Activated naive CD4-positive, alpha-beta T cell treated with anti-CD3 and anti-CD28 coated beads for 36 hours (primary cell): ENCODE measurements at places on chromosomes 11 and 22. TPM values are rescaled to one million over a fixed set of nuclear protein-coding genes. Genes with fewer than 3 reads are reported as not detected.

DNA sequence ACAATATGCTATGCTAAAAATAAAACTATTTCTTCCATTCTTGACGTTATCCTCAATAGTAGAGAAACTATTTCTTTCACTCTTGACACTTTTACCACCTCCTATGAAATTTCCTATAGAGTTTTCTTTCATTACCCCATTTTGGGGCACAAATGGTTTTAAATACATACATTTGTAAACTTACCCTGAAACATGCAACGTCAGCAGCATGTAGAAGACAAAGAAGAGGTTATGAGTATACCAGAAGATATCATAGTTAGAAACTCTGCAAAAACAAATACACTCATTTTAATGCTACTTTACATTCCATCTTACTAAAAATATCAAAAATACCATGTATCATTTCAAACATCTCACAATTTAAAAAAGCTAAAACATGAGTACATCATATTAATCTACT is 69.5 kb downstream of the NOX4 start:
- H3K4me1 ChIP-seq: no peaks in the 10 kb centered on the region
- no peak for DNase-seq
- H3K4me3 ChIP-seq: no peak overlapping the region
- no peak overlapping the region for H3K27ac ChIP-seq
- H3K27me3 ChIP-seq: no peaks in the 10 kb centered on the region

- H3K27ac ChIP-seq: peak overlapping the region; percentile 82
- H3K27me3 ChIP-seq: no peaks in the 10 kb centered on the region
- H3K4me3 ChIP-seq: peak overlapping the region; percentile 56
- H3K4me1 ChIP-seq: peaks cover 94% of the 10 kb centered on the region
Measured at GRCh38 chr11:61065955-61066638, 36.2 kb upstream of the CD5 start.

SPI1 gene
- total RNA-seq: not detected

DNA sequence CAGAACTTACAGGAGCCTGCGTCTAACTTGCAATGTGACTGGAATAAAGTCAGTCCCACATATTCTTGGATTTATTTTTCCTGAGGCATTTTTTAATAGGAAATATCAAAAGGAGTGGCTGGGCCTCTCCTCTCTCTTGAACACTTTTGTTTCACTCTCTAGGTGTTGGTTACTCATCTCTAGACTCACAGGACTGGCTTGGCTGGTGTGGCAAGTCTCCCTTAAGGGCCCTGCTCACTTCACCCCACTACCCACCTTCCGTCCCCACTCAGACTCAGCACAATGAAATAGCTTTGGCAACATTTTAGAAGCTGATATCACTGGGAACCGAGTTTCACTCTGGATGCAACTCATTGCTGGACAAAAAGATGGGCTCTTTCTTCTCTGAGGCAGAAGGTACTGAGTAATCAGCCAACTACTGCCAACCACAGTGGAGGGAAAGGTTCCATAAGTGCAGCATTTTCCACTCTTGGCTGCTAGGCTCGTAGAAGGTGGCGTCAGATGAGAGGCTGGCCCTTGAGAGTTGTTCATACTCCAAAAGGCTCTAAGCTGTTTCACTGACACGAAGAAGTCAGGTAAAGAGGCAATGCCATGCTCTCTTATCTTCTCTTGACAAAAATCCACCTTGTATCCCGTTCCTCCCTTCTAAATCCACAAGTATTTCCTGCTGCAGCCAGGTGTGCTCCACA is 390.6 kb downstream of the SOX6 start:
- H3K36me3 ChIP-seq: no peaks in the 10 kb centered on the region
- H3K4me3 ChIP-seq: no peak overlapping the region
- peaks cover 4% of the 10 kb centered on the region for H3K27me3 ChIP-seq
- H3K4me1 ChIP-seq: no peaks in the 10 kb centered on the region

MRGPRX3 gene
- total RNA-seq: not detected

MUC6 gene
- not detected for total RNA-seq

GRCh38 chr22:42368379-42369249 is 63.6 kb downstream of the NFAM1 start:
- peak overlapping the region; percentile 85 for H3K4me3 ChIP-seq
- H3K27ac ChIP-seq: no peak overlapping the region
- peaks cover 23% of the 10 kb centered on the region for H3K27me3 ChIP-seq
- peaks cover 12% of the 10 kb centered on the region for H3K4me1 ChIP-seq

DNA sequence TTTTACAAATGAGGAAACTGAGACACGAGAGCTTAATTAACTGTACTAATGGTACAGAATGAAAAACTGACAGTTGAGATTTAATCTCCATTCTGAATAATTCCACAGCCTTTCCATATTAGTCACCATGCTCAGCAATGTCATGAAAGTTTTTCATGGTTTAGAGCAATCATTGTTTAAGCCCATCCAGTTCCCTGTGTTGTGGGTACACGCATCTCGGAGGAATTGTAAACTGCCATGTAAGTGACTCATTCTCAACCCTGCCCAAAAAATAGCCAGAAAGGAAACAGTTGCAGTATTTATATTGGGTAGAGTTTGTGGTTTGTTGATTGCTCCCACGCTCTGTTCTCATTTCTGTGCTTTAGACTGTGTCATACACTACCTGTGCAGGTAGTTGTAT is 1790.8 kb downstream of the LRRC4C start:
- H3K27ac ChIP-seq: no peak overlapping the region
- no peaks in the 10 kb centered on the region for H3K4me1 ChIP-seq
- no peak for DNase-seq
- no peaks in the 10 kb centered on the region for H3K36me3 ChIP-seq
- H3K27me3 ChIP-seq: no peaks in the 10 kb centered on the region

MUC15 gene
- not detected for total RNA-seq

DNA sequence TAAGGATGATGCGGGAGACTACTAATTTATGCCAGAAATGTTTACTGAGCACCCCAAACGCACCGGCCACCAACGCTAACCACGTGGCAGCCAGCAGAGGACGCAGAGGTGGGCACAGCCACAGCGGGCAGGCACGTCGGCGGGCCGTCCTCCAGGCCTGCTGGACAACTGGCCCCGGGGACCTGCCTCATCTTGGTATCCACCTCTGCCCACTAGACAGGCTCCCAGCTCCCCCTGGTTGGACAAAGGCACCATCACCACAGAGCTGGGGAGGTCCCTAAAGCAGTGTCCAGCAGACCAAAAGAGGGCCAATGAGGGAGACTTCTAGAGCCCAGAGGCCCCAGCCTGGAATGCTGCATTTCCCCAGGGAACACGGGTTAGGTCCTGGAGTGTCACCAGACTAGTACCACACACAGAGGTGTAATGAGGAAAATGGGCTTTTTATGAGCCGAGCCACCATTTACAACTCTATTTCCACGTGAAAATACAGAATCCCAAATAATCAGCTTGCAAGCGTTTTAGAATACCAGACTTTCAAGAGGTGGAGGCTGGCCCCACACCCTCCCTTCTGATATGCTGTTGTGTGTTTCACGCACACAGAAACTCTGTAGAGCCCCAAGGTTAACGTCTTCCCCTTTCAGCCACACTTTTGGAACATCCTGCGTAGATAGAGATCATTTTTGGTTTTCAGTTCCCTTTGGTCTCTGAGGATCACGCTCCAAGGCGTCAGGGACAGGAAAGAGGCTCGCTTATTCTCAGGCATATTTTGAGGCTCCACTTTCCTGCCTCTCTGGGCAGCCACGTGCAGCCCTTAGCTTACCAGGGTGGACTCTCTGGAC is 23.7 kb upstream of the BID start:
- H3K36me3 ChIP-seq: no peaks in the 10 kb centered on the region
- peaks cover 4% of the 10 kb centered on the region for H3K4me1 ChIP-seq
- no peaks in the 10 kb centered on the region for H3K27me3 ChIP-seq
- no peak for DNase-seq
- no peak overlapping the region for H3K27ac ChIP-seq

MMP10 gene
- total RNA-seq: not detected

MGAT3 gene
- 0.40 TPM for total RNA-seq

PDE2A gene
- 0.69 TPM for total RNA-seq
